ENCODE measurements at places on chromosomes 7 and 10.

- DNase-seq = no peak
These were observed 12.5 kb downstream of the MMRN2 start for GRCh38 chr10:86944907-86945306.

DNA sequence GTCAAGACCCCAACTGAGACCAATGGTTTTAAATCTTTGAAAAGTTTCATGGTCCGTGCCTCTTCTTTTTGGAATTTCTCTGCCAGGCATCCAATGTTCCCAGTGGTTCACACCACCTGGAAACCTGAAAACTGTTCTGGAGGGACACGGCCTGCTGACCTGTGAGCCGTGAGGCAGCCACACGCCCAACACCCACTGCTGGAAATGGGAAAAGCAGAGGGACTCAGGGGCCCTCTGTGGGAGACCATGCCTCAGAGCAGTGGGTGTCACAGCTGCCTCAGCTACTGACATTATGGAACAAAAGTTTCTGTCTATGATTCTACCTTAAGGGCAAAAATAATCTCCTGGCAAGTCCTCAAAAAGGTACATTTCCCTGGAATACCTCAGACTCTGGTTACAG is 70.4 kb upstream of the VIPR2 start:
- DNase-seq = no peak

GRCh38 chr7:105806592-105807447 is 69.6 kb downstream of the ATXN7L1 start:
- peak; percentile 68 for DNase-seq

DNA sequence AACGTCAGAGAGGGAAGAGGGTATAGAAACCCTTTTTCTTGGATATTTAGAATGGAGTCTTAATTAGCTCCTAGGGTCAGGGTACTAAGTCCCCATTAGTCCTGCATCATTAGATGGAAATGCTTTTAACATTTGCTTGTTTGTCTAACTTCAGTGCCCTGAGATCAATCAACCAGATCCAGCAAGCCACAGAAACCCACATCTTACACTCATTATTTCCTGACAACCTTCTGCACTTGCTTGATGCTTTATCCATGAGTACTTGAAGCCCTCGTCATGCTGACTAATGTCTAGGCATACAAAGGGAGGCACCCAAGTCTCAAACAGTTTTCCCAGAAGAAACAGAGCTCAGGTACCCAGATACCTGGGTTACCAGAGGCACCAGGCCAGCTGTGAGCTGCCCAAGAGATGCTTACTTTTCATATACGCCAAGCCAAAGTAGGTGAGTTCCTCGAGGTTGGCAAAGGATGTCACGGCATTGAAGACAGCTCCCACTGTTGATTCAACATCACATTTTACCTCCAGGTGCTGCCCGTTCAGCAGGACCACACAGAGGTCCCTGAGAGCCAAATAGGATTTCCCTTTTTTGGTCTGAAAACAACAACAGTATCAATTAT is 42.7 kb downstream of the FRMPD2 start:
- DNase-seq = no peak

GRCh38 chr7:28389504-28390395 is 22.6 kb upstream of the CREB5 start:
- peak; percentile 26 for DNase-seq

GRCh38 chr7:151570366-151570915 is 50.7 kb upstream of the RHEB start:
- no peak for DNase-seq

- DNase-seq = no peak
These were observed 85.2 kb downstream of the ZRANB1 start for GRCh38 chr10:125026974-125027735.

DNA sequence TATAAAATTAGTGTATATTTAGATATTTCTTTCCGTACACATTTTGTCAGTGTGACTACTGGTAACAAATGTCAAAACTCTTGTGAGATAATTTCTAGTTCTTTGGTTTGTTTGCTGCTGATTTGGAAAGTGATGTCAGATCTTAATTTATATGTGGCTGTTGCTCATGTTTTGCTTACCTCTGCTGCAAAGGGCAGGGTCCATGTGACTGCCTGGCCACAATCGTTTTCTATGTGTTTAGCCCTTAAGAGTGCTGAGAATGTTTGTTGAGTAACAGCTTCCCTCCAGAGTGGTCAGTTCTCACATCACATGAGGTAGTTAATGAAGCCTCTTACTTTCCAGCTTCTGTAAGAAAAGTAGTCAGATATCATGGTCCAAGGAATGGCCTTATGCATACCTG is 4.2 kb downstream of the NRBF2 start:
- DNase-seq = no peak

GRCh38 chr7:18939771-18940592 is 177.5 kb downstream of the TWIST1 start:
- no peak for DNase-seq

- no peak for DNase-seq
These were observed 9.8 kb upstream of the TOMM7 start for GRCh38 chr7:22832401-22832800.

GRCh38 chr10:2592360-2593160 is 474.8 kb upstream of the PFKP start:
- no peak for DNase-seq

- DNase-seq = no peak
These were observed 374.7 kb upstream of the VWC2 start for GRCh38 chr7:49398746-49399145.

- no peak for DNase-seq
These were observed 50.9 kb downstream of the GALNT11 start for GRCh38 chr7:152076324-152076821.

- DNase-seq = no peak
These were observed 45.6 kb upstream of the FGL2 start for GRCh38 chr7:77245015-77245755.

DNA sequence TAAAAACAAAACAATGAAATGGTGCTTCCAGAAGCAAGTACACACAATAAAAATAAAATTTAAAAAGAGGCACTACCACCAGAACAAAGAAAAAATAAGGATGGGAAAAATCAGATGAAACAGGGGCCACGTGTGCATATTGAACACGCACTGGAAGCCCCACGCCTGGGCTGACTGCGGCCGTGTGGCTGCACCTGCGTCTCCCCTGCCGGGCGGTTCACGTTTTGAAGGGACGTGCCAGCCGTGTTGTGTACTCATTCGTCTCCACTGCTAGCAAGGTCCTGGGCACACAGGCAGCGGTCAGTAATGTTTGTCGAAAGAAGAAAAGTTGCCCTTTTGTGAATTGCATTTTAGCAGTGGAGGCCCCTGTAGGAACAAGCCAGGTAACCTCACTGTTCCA is 255.9 kb upstream of the RNF32 start:
- DNase-seq = no peak

GRCh38 chr7:139618482-139619366 is 95.2 kb downstream of the CLEC2L start:
- peak; percentile 74 for DNase-seq

DNA sequence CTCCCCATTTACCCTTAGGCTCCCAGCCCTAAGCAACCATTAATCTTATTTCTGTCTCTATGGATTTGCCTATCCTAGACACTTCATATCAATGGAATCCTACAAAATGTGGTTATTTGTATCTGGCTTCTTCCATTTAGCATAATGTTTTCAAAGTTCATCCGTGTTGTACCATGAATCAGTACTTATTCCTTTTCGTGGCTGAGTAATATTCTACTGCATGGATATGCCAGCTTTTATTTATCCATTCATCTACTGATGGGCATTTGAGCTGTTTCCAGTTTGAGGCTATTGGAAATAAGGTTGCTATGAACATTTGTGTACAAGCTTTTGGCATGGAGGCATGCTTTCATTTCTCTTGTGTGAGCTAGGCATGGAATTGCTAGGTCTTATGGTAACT is 121.1 kb downstream of the WDR11 start:
- DNase-seq = no peak

DNA sequence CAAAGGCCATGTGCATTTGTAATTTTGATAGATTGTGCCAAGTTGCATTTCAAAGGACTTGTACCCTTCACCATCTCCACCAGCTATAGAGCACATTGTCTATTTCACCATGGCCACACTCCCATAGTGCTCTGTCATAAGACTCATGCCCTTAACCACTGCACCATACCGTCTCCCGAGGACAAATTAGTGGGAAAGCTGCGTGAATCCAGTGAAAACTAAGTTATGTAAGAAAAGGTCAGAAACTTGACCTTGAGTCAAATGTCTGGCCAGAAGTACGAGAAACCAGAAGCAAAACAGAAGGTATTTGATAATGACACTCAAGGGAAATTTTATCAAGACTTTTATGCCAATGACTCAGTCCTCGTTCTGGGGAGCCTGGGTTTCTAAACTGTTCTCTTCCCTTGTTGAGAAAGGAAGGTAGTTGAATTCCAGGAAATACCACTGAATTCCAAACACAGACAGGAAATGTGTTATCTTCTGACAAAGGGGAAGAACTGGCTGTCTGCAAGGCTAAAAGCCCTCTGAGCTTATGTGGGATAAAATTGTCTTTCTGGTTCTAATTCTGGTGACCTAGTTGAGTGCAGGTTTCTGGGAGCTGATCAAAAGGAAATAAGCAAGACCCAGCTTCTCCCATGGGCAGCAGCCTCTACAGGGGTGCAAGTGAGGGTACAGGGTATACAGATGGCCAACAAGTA is 49.7 kb downstream of the CDK1 start:
- no peak for DNase-seq

All from head of caudate nucleus (tissue), 42 donors.